Stimulated activated CD4-positive, alpha-beta T cell treated with anti-CD3 and anti-CD28 coated beads, TNF-alpha, amount 100 ng/mL, for 1 hour (primary cell): ENCODE measurements at places on chromosomes 2 and 18.

DNA sequence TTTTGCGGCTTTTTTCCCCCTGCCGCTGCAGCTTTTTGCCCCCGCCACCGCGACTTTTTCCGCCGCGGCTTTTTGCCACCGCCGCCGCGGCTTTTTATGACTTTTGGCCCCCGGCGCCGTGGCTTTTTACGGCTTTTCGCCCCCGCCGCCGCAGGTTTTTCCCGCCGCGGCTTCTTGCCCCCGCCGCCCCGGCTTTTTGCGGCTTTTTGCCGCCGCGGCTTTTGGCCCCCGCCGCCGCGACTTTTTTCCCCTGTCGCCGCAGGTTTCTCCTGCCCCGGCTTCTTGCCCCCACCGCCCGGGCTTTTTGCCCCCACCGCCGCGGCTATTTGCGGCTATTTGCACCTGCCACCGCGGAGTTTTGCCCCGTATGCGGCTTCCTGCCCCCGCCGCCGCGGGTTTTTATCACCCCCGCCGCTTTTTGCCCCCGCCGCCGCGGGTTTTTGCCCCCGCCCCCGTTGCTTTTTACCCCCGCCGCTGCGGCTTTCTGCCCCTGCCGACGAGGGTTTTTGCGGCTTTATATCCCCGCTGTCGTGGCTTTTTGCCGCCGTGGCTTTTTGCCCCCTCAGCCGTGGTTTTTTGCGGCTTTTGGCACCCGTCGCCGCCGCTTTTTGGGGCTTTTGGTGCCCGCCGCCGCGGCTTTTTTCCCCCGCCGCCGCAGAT is 2750.9 kb downstream of the RPIA start:
- no peak for DNase-seq

- no peak for DNase-seq
These were observed 78.3 kb downstream of the SH3BP4 start for GRCh38 chr2:235030126-235030525.

- no peak for DNase-seq
These were observed 50.4 kb upstream of the CTIF start for GRCh38 chr18:48488388-48488850.

DNA sequence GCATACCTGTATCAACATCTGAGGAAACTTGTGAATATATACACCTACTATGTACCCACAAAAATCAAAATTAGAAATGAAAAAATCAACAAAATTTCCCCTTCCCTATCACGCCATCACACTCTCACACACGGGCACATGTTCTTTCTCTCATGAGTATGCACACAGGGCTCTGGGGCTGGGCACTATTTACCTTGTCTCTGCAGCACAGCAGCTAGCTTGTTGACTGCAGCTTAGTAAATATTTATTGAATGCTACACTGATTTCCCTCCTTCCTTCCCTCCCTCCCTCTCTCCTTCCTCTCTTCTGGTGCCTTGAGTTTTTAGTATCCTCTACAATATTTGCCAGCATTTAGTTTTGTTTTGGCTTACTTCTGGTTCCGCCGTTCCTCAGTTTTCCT is 182.7 kb upstream of the LHCGR start:
- DNase-seq = no peak

- no peak for DNase-seq
These were observed 88.4 kb downstream of the BCL2L11 start for GRCh38 chr2:111209045-111209514.

DNA sequence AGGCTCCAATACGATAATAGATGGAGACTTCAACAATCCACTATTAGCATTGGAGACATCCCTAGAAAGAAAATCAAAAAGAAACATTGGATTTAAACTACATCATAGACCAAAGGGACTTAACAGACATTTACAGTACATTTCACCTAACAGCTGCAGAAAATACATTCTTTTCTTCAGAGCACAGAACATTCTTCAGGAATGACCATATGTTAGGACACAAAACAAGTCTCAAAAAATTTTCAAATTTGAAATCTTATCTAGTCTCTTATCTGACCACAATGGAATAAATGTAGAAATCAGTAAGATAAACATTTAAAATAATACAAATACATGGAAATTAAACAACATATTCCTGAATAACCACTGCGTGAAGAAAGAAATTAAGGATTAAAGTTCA is 68.7 kb downstream of the STRADB start:
- DNase-seq = no peak
